Astrocyte (in vitro differentiated cells and primary cell): ENCODE measurements at places on chromosomes 4 and X.

GRCh38 chr4:76752861-76753501 is 145.0 kb downstream of the SOWAHB start:
- peak; percentile 99 for DNase-seq

- peak; percentile 41 for DNase-seq
These were observed 3.4 kb downstream of the RHOH start for GRCh38 chr4:40199999-40200874.

- DNase-seq = no peak
These were observed 64.3 kb downstream of the METTL14 start for GRCh38 chr4:118749347-118749988.

DNA sequence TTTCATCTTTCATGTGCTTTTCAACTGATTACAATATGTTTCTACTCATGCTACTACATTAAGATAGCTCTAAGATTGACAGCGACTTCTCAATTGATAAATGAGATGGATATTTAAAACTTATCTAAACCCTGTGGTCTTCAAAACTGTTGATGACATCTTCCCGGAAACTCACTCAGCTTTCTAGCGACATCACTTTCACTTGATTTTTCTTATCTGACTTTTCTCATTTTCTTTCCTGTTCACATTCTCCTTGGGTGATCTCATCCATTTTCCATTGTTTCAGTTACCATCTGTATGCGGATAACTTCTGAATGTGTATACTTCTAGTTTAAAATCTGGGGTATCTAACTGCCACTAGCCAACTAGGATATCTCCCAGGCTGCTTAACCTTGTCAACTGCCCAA is 3.1 kb downstream of the POLR2B start:
- peak; percentile 77 for DNase-seq

DNA sequence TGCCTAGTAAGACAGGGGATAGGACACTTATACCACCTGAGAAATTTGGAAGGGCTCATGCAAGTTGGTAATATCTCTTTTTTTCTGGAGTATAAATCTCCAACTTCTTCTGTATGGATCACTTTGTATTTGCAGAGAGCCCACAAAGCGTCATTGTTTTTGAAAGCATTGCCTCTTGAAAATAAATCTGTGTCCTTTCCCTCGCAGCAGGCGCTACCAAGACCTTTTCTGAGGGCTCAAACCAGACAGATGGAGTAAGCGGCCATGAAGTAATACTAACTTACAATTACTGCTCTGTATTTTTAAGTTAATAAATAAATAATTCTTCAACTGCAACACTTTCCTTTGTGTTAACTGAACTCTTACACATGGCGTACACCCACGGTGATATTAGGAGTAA is 56.0 kb upstream of the FBXW7 start:
- no peak for DNase-seq
